ENCODE measurements at places on chromosomes 2 and 18.
A peak's percentile ranks its signal among the peaks of the same experiment; 100 is the strongest.

DNA sequence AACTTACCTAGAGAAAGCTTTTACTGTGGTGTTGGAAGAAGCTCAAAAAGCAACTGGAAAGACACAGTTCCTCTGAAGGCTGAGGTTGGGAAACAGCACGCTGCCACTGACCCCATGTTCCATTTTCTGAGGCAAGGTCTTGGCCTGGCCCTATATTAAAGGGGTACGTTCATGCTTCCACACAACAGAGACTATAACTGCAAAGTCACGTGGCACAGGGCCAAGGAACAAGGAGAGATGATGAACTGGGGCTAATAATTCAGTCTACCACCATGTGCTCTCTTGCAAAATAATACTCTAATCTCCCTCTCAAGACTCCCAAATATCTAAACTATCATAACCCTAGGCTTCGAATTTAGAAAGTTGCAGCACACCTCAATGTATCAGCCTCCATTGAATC is 381.6 kb downstream of the DSEL start:
- no peak for DNase-seq

DNA sequence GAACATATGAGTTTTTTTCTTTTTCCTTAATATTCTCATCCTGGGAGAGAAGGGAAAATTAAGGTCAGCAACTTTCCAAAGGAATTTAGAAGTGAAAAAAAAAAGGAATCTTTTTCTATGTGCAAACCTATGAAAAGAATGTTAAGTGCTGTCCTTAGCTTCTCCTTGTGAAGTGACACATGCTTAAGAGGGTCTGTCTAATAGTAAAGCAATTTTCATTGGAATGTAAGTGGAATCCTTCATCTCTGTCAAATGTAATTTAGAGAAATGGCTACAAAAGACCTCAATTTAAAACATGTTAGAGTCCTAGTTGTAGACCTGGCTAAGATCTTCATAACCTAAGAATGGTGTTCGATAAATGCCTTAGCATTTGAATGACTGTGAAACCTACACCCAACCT is 117.4 kb upstream of the EPB41L3 start:
- DNase-seq = no peak

DNA sequence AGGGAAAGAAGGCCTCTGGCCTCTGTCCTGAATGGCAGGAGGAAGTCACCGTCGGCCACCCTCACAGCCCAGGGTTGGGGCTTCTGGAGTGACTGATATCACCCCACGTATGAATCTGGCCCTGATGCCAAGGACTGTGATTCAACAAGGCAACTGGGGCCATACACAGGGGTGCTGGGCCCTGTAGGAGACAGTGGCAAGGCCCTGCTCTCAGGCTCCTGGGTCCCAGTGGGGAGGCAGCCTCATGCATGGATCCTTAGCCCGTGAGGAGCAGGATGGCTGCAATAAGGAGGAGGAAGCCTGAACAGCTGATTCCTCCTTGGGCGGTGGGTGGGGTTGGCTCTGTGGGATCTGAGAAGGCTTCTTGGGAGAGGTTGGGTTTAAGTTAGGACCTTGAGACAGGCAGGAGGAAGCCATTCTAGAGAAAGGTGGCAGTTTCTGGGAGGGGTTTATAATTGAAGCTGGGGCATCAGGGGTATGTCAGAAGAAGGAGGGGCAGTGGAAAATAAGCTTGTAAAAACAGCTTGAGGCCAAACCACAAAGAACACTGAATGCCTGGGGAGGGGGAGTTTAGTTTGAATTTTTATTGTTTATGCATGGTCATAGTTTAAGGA is 42.8 kb upstream of the LAPTM4A start:
- DNase-seq = no peak

DNA sequence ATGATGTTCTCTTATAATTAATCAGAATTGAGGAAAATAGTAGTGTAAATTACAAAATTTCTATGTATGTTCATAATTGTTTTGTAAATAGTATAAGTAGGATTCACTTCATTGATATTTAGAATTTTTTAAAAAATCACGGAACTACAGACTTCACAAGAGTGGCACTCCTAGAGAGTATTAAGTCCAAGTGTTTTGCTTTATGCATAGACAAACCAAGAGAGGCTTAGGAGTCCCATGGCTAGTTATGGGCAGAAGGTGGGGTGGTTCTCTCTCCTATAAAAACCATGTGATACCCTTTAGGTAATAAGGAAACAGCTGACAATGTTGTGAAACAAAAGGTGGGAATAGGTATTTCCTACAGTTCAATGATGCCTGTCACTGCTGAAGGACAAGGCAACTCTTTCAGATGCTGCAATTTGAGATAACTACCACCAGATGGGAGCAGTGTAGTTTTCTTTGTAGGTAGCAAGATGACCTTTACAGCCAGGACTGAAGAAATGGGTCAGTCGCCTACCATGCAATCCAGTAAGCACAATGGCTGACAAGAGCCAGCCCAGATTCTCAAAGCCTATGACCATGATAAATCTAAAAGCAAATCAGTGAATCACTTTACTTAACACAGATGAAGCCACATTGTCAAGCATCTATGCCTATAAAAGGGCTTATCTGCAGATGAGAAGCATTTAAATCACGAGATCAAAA is 83.9 kb downstream of the AAK1 start:
- no peak for DNase-seq

- DNase-seq = no peak
Measured at GRCh38 chr2:25983735-25984134, 1.4 kb upstream of the KIF3C start.

DNA sequence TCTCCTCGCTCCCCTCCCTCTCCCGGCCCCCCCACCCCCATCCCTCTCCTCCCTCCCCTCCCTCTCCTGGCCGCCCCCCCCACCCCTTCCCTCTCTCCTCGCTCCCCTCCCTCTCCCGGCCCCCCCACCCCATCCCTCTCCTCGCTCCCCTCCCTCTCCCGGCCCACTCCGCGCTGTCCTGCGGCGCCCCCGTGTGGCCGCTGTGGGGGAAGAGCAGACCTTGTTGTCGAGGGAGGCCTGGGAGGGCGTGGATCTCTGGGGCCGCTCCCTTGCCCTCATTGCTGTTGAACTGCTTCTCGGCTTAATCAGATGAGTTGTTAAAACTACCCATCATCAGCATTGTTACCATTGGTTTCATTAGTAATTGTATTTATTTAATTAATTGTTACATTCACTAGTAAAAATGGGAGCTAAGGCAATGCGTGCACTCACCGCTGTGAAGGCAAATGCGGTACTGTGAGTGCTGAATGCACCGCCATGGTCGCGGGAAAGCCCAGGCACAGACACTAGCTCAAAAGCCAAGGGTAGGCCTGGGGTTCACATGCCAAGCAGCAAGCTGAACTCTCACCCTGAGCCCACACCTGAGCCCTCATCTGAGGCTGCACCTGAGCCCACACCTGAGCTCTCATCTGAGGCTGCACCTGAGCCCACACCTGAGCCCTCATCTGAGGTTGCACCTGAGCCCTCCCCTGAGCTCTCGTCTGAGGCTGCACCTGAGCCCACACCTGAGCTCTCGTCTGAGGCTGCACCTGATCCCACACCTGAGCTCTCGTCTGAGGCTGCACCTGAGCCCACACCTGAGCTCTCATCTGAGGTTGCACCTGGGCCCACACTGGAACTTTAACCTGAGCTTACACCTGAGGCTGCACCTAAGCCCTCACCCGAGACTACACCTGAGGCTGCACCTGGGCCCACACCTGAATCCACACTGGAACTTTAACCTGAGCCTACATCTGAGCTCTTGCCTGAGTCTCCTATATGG is 8.8 kb downstream of the RTP5 start:
- DNase-seq = peak; percentile 71

DNA sequence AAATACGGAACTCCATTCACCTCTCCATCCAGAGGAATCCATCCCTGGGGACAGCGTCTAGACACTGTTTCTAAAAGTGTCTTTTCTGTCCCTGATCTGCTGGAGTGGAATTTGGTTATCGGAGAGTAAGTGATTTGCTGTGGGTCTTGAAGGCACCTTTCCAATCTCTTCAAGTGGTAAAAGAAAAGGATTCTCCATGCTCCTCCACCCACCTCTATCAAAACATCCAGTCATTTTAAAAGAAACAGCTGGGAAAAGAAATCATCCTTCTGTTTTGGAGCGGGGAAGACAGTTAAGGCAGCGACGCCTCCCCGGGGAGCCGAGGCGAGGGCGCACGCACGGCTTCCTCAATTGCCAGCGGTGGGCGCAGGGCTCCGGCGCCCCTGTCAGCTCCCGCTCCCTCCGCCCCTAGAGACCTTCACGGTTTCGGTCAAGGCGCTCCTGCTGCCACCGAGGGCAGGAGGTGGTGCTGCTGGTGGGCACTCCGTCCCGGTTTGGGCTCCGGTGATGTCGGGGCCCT is 547 bp downstream of the SLC35F5 start:
- DNase-seq = peak; percentile 16

DNA sequence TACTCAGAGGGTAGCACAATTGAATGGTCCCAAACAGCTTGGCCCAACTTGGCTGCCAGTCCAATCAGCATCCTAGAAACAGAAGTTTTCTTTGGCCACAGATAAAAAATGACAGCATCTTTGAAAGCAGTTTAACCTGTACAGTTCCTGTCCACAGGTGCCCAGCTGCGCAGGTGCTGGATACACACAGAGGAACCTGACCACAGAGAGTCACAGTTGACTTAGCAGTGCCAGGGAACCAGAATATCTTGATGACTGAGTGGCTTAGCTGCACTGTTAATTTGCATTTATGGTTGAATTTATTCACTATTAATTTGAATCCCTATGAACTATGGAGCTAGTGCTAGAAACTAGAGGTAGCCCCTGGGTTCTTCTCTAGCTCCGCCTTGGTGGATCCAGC is 93.7 kb downstream of the TPGS2 start:
- no peak for DNase-seq

GRCh38 chr18:12315911-12316310 is 7.9 kb downstream of the TUBB6 start:
- no peak for DNase-seq

DNA sequence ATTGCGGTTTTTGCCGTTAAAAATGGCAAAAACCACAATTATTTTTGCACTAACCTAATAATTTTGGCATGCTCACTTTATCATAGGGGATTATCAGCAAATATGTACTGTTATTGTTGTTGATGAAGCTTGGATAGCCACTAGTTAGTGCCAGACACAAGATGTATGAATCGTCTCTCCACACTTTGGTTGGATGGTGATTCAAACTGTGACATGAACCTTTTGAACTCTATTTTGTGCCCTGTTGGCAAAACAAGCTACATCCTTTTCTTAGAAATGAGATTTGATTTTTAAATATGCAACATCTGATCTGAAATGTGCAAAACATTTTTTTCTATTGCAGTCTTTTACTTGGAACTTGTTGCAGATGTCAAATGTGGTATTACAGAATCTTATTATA is 48.8 kb upstream of the DTNB start:
- DNase-seq = no peak

GRCh38 chr2:187320846-187321245 is 127.2 kb downstream of the CALCRL start:
- no peak for DNase-seq

GRCh38 chr2:99787769-99788382 is 298.1 kb upstream of the REV1 start:
- no peak for DNase-seq

DNA sequence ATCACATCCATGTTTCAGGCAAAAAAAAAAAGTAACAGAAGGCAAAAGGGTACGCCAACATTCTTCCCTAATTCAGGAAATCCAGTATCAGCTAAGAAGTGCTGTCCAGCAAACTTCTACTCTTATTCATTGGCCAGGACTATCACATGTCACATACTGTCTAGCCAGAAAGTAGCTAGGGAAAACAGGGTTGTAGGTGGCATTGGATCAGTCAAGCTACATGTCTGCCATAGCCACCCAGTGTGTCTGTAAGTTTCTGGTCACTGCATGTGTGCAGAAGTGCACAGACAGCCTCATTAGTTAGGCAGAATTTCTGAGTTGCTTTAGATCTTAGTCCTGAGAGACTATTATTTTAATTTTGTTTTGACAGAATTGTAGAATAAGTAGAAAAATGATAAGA is 465.3 kb upstream of the NRP2 start:
- DNase-seq = no peak

GRCh38 chr2:110771547-110772382 is 39.4 kb downstream of the ACOXL start:
- DNase-seq = no peak

DNA sequence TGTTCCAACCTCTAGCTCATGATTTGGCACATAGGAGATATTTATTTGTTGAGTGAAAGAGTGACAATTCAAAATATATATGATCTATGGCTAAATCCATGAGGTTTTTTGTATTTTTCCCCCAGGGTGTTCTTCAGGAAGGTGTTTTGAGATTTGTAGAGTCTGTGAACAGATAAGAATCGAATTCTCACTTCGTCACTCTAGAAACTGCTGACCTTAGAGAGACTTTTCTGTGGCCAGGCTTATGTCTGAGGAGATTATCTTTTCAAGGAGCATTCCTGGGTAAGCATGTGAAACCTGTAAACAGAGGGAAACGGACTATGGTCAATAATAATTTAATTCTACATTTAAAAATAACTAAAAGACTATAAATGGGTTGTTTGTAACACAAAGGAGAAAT is 849 bp upstream of the ITGB6 start:
- no peak for DNase-seq

- DNase-seq = no peak
Measured at GRCh38 chr18:76973520-76974266, 151.3 kb downstream of the ZNF236 start.

GRCh38 chr2:171966235-171966634 is 33.5 kb upstream of the METAP1D start:
- no peak for DNase-seq

GRCh38 chr2:227020416-227020815 is 143.6 kb downstream of the COL4A4 start:
- DNase-seq = no peak
